Activated CD8-positive, alpha-beta memory T cell treated with anti-CD3 and anti-CD28 coated beads for 1 hour (primary cell): ENCODE measurements at places on chromosomes 11 and 22.

DNA sequence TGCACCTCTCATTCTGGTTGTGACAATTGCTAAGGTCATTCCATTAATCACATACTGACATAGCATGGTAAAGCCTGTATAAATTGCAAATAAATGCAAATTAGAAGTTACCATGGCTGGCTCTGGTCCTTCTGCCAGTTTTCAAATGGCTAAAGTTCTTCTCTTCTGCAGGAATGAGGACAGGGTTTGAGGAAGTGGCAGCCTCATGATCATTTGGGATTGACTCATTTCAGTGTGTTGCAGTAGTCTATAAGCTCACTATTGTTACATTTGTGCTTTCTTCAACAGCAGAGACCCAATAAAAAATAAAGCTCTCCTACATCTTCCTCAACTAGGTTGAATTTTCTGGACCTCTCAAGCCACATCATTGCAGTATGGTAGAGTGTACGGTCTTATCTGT, 60.3 kb downstream of the NECTIN1 start:
- no peak for DNase-seq

DNA sequence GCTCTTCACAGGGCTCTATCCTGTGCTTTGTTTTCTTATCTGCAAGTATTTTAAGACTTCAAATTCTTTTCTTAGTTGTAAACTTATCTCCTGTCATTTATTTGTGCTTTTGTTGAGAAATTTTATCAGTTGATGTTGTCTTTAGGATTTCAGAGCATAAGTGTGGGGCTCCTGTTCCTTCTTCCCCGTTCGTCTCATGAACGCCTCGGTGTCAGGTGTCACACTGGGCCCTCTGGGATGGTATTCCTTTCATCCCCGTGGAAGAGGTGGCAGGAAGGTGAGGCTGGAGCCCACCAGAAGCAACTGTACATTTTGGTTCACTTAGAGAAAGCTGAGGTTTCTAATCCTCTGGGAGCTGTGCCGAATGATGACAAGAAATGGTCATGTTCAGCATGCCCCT, 17.9 kb downstream of the NADSYN1 start:
- no peak for DNase-seq

DNA sequence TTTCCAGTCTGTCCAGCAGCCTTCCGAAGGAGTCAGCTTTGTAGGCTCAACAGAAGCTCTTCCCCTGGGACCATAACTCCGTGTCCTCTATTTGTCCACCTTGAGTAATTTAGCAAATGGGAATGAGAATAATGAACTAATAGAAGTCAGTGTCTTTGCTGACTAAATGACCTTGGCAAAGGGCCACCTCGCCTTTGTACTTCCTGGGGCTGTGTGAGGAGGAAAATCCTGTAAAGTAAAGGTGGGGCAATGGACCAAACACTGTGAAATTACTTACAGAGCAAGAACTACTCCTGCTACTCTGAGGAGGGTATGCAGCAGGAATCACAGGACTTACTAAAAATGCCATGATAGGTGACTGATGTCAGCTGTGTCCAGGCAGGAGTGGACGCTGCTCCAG, 36.2 kb upstream of the CSNK2A3 start:
- no peak for DNase-seq

- DNase-seq: no peak
Observed at GRCh38 chr11:114166897-114167323, 107.4 kb downstream of the ZBTB16 start.

DNA sequence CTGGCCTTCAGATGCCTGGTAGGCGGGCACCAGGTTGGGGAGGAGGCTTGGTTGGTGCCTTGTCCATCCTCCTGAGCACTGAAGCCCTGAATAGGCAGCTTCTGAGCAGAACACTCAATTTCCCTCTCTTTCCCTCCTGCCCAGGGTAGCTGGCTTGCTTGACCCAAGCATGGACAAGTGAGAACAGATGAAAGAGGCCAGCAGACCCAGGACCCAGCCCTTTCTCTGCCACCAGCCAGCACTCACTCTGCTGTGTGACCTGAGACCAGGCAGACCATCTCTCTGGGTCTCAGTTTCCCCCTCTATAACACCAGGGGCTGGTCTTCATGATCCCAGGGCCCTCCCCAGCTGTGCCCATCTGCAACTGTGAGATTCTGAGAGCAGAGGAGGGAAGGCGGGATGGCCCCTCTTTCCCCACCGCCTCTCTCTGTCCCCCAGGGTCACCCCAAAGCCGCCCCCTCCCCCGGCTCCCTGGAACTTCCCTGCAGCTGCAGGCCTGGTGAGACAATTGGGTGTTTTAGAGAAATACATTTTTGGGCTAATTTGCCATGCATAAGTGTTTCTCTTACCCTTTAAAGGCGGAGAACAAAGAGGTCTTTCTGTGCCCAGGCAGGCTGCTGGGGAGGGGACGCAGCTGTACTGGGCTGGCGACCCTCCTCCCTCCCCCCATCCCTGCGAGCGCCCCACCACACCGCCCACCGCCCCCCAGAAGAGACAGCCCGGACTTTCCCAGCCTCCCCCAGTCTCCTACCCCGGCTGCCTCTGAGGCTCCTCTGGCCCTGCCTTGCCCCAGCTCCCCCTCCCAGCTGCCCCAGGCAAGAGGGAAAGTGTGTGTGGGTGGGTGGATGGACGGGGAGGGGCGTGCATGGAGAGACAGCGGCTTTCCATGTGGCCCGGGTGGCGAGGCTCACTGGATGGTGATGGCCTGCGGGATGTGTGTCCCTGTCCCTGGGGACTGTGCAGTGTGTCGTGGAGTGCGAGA, 30.8 kb upstream of the PICK1 start:
- no peak for DNase-seq

DNA sequence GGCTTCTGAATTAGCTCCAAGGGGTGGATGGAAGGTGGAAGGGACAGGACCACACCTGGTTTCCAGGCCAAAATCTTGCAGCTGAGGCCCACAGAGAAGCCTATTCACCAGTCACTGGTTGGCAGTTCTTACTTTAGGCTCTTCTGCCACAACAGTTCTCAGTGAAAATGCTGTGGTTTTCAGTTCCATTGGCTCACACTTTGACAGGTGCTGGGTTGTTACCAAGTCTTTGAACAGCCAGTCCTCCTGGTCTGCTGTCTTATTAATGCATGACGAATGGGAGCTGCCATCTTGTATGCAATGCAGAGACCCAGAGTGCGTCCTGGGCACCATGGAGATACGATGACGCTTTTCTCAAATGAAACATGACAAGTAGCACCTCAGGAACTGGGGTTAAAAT, 232.0 kb upstream of the ZBED5 start:
- DNase-seq: no peak

- no peak for DNase-seq
Observed at GRCh38 chr11:110022548-110022947, 70.6 kb upstream of the ZC3H12C start.

DNA sequence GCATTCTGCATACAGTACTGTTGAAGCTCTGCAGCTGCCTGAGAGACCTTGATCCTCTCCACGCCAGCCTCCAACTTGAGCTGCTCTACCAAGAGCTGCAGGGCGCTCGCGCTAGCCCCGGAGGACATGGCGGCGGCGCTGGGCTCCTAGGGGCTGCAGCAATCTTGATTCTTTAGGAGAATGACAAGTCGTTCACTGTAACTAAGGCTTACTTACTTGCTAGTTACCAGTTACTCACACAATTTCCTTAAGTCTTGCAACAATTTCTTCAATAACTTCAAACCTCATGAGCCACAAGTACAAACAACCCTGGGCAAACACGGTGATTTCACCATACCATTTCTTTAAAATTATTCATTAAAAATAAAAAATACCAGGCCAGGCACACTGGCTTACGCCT, 21.9 kb downstream of the SBF2 start:
- DNase-seq: no peak

DNA sequence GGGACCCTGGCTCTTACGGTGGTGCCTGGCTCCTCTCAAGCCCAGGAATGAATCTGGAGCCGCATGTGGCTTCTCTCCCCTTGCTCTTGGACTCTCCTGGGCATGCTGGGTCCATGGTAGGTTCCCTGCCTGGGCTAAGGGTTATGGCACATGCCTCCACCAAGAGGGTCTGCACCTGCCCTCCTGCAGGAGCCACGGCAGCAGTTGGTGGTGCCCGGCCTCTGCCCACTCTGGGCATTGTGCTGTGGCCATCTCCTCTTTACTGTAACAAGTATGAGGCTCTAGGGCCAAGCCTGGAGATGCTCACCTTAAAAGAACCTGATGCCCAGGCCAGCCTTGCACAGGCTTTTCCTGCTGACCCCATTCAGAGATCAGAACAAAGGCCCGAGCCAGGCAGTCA, 104.0 kb upstream of the PITPNB start:
- DNase-seq: no peak

- DNase-seq: no peak
Observed at GRCh38 chr22:17237038-17237668, 17.9 kb upstream of the ADA2 start.

GRCh38 chr11:46489656-46490560, 98.3 kb upstream of the CHRM4 start:
- no peak for DNase-seq

- no peak for DNase-seq
Observed at GRCh38 chr11:75056814-75057213, 39.9 kb downstream of the OR2AT4 start.

DNA sequence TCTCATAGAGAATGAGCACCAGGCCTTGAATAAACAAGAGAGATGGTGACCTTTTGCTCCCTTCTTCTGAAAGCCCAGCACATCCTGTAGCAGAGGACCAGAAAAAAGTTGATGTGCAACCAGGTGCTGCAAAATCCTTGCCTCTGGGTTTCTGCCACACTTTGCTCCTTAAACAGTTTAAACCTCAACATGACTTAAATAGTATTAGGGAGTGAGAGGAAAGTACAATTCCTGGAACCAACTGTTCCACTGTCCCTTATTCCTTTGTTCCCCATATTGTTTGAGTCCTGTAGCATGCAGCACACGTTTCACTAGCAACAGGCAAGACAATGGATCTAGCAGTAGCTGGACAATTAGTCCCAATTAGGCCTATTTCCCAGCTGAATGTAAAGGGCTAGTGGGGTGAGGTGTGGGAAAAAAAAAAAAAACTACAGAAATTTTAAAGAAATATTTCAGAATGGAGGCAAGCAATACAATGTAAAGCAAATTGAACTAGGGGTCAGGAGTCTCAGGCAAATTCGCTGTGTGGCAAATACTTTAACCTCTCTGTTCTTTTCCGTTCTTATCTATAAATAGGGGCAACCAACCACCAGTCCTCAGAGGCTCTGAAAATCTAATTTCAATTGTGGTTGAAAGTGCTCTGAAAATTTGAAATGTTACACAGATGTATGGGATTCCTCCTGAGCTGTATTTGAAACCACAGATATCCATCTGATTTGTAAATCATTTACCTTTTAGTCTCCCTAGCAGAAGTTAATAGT, 6.6 kb downstream of the MPPED2 start:
- no peak for DNase-seq

- no peak for DNase-seq
Observed at GRCh38 chr11:60498399-60498798, 5.8 kb downstream of the MS4A12 start.

GRCh38 chr11:79236541-79236971, 204.3 kb downstream of the TENM4 start:
- DNase-seq: no peak

DNA sequence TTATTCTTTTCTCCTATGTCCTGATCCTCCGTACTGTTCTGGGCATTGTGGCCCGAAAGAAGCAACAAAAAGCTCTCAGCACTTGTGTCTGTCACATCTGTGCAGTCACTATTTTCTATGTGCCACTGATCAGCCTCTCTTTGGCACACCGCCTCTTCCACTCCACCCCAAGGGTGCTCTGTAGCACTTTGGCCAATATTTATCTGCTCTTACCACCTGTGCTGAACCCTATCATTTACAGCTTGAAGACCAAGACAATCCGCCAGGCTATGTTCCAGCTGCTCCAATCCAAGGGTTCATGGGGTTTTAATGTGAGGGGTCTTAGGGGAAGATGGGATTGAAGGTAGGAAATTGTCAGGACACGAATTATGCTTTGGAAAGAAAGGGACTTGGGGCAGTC, 843 bp downstream of the OR51T1 start:
- no peak for DNase-seq

- no peak for DNase-seq
Observed at GRCh38 chr22:19214078-19214473, 35.5 kb upstream of the SLC25A1 start.

- DNase-seq: no peak
Observed at GRCh38 chr11:30788849-30789248, 202.7 kb upstream of the MPPED2 start.

GRCh38 chr11:120289426-120289825, 35.7 kb upstream of the TLCD5 start:
- no peak for DNase-seq
